ENCODE measurements at places on chromosomes 6 and 20.

- DNase-seq, result no peak
Observed at GRCh38 chr6:83308833-83309232, 115.7 kb downstream of the RWDD2A start.

DNA sequence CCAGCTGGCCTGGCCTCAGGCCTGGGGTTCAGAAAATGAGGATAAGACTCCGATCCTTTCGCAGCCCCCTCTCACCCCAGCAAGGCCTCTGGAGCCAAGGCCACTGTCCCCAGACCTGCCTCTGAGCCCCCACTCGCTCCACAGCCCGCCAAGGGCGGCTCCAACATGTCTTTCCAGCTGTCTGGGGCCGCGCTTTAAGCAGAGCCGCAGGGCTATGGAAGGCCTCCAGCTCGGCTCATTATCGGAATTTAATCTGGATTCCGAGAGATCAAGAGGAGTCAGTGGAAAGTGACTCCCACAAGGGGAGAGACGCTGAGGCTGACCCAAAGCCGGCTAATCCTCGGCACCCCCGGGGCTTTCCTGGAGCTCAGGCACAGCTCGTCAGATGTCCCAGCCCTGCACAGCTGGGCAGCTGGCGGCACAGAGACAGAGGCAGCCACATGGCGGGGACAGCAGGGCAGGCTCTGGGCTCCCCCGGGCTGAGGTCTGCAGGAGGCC is 41.8 kb downstream of the BMP7 start:
- no peak for DNase-seq

DNA sequence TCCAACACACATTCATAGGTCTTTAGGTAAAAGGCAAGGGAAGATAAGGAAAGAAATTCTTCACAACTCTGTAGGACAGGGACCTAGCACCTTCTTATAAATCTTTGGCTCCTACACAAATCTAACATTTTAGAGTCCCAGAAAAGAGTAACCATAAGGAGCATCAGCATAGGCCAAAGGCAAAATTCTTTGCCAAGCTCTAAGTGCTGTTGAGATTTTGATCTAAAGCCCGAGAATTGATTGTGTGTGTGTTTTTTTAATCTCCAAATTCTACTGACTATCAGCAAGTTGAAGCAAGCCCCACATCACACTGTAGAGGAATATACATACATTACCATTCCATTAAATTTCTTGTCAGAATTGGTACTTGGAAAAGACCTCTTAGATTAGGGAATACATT is 233.6 kb downstream of the BTBD9 start:
- DNase-seq, result no peak

- no peak for DNase-seq
Observed at GRCh38 chr6:76124018-76124417, 51.6 kb upstream of the IMPG1 start.

- DNase-seq, result no peak
Observed at GRCh38 chr6:144745439-144745838, 460.3 kb downstream of the UTRN start.

DNA sequence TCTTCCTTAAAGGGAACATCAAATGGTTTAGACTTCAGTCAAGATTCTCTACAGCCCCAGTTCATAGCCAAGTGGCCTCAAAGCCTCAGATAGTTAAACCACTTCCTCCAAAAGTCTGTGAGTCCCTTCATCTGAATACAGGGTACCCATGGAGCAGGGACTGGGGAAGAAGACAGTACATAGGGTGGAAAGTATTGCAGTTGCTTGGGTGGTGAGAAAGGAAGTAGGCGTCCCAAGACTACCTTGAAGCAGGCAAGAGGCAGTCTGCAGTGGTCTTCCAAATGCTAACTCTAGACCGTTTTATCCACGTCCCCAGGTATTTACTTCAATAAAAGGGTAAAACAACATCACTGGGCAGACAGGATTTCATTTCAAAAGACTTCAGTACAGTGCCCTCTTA is 2.0 kb downstream of the FYN start:
- DNase-seq, result peak; percentile 83

DNA sequence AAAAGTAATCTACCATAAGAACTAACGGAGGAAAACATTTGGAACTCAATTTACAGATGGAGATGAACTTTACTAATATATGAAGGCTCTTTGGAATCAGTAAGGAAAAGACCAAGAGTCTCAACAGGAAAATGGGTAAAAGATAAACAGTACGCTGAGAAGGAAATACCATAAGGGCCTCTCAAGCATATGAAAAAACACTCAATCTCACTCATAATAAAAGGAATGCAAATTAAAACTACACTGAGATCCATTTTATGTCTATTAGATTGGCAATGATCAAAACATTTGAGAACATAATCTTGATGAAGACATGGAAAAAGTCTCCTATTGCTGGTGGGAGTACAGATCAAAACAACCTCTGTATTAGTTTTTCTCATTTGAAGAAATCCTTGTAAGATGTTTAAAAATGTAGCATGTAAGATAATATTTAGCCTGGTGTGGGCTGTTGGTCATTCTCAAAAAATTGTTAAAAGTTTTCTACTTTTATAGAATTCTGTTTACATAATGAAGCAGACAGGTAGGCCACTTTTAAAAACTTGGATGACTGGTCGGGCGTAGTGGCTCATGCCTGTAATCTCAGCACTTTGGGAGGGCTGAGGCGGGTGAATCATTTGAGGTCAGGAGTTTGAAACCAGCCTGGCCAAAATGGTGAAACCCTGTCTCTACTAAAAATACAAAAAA is 14.5 kb downstream of the REV3L start:
- DNase-seq, result no peak

DNA sequence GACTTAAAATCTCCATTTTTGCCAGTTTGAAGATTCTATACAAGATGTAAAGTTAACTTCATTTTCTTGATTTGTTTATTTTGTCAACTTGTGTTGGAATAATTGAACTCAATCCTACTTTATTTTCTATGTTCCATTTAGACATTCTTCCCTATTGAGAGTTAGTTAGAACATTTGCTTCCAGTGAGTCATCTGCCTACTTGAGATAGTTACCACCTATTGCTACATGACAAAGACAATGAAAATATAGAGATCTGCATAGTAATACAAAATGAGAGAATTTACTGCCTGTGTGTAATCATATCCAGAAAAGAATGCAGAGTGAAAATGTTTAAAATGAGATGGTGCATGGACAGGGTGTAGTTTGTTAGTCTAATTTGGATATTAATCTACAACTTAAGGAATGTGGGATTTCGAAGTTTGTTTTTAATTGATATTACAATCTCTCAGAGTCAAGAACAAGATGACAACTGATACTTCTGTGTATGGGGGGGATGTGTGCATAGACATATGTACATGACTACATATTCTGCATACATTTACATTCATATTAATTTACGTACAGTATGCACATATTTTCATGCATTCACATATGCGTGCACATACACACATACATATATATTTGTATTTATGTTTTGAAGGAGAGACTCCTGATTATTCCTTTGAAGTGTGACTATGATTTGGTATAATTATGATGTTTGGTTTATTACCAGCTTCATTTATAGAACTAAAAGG is 420.1 kb downstream of the NKAIN2 start:
- no peak for DNase-seq

DNA sequence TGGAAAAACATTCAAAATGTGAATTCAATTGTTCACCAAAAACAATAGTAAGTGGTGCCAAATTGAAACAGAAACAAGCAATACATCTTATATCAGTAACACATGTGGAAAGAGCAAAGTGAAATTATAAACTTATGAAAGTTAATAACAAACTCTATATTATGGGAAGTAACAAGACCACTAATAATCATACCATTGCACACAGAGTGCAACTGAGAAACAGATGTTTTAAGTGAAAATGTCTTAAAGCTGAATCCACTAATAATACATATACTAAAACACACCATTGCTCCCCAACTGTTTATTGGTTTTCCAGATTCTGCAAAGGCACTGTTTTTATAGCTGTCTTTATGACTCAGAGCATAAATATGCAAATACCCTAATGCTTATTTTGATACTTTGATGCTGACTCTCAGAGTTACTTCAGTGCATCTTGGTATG is 292.3 kb downstream of the RFPL4B start:
- DNase-seq, result no peak

DNA sequence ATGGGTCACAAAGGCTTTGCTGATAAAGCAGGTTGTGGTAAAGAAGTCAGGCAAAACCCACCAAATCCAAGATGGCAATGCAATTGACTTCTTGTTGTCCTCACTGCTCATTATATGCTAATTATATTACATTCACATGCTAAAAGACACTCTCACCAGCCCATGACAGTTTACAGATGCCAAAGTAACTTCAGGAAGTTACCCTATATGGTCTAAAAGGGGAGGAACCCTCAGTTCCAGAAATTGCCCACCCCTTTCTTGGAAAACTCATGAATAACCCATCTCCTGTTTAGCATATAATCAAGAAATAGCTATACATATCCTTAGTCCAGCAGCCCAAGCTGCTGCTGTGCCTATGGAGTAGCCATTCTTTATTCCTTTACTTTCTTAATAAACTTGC is 501.1 kb downstream of the MEI4 start:
- DNase-seq, result no peak

DNA sequence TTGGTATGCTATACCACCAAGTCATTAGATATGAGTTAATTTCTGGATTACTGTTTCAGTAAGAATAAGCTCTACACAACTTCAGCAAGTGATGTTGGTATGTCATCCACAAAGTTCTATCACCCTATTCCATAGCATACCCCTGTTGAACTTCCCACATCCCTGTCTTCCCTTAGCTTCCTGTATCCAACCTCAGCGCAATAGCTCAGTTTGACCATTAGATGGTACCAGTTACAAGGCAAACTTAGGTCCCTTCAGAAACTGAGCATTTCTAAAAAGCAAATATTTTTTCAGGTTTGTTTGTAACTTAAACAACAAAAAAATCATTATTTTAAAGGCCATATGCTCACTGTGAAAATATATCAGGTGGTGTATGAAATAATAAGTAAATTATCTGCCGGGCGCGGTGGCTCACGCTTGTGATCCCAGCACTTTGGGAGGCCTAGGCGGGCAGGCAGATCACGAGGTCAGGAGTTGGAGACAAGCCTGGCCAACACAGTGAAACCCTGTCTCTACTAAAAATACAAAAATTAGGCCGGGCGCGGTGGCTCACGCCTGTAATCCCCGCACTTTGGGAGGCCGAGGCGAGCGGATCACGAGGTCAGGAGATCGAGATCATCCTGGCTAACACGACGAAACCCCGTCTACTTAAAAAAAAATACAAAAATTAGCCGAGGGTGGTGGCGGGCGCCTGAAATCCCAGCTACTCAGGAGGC is 8.8 kb upstream of the MOG start:
- DNase-seq, result peak; percentile 41

DNA sequence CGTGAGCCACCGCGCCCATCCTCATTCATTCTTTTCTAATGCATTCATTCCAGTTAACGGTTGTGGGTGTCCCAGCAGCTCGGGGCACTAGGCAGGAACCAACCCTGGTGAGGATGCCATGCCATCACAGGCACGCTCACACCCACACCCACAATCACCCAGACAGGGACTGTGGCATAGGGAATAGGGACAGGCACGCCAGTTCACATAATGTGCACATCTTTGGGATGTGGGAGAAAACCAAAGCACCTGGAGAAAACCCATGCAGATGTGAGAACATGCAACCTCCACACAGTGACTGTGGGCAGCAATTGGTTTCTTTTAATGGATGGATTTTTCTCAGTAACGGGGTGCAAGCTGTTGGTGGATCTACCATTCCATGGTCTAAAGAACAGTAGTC is 64.3 kb downstream of the IRF4 start:
- DNase-seq, result no peak

- no peak for DNase-seq
Observed at GRCh38 chr6:1392813-1393640, 3.7 kb downstream of the FOXF2 start.

DNA sequence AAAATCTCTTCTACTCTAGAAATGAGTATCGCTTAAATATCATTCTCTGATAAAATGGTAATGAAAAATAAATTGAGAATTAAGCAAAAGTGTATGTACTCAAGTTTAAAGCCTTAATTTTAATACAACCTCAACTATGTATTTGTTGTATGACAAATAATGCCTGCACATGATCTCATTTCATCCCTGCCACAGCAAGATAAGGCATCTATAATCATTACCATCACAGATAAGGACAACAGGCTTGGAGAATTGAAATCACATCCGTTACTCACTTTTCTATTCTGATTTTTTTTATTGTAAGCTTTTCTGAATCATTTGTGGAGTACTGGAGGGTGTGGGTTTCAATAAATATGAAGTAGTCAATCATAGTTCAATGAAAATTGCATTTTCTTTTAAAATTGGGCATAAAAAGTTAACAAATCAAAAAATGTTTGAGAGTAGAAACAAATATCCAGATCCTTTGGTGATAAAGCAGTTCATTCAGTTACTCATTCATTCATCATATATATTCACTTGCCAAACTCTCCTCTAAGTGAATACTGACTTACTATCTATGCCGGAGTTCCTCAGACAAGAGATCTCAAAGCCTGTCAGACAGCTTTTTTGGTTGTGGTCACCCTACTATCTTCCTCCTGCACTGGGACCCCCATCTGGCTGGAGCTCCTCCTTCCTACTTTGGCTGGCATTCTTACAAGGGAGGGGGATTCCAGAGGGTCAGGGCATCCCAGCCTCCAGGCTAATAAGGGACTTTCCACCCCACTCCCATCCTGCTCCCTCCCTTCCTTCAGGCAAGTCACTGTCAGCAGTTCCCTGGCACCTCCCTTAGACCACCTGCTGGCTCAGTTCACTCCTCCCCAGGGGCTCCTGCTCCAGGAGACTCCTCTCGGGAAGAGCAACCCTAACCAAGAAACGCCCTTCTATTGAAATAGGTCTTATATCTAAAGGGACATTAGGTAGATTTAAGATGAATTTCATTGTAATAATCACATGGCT is 118.6 kb downstream of the OGFRL1 start:
- no peak for DNase-seq

- no peak for DNase-seq
Observed at GRCh38 chr6:131383421-131384411, 189.3 kb upstream of the ARG1 start.

GRCh38 chr6:89023591-89024441 is 56.7 kb upstream of the PNRC1 start:
- DNase-seq, result no peak

GRCh38 chr20:9532069-9532838 is 17.9 kb downstream of the LAMP5 start:
- no peak for DNase-seq

GRCh38 chr6:42190554-42191183 is 4.1 kb downstream of the GUCA1B start:
- no peak for DNase-seq

DNA sequence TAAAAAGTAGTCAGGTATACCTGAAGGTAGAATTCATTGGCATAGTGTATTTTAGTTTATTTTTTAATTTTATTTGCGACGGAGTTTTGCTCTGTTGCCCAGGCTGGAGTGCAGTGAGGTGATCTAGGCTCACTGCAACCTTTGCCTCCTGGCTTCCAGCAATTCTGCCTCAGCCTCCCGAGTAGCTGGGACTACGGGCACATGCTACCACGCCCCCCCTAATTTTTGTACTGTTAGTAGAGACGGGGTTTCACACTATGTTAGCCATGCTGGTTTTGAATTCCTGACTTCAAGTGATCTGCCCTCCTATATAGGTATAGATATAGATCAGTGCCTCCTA is 102.8 kb upstream of the PRSS16 start:
- no peak for DNase-seq
